ENCODE measurements at places on chromosomes 4 and X.

GRCh38 chr4:42750091-42750490 is 93.2 kb upstream of the ATP8A1 start:
- DNase-seq, result peak; percentile 11

DNA sequence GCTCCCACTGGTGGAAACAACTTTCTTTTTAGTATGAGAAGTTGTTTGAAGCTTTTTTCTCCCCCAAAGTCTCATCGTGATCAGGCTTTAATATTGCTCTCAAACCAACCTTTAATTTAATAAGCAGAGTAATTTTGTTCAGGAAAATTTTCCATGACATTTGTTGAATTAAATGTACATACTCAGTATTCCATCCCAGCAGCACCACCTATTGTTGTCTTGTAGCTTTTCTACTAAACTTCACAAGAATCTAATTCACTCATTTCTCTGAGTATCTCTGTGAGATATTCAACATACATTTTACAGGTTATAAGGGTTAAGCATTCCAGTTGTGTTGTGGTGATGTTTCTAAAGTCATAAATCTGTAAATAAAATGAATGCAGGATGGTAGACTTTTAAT is 218.3 kb upstream of the HAND2 start:
- peak; percentile 54 for DNase-seq

- DNase-seq, result no peak
Observed at GRCh38 chrX:22196149-22196548, 76.6 kb upstream of the CBLL2 start.

GRCh38 chr4:22668301-22668700 is 24.4 kb upstream of the GBA3 start:
- DNase-seq, result no peak

GRCh38 chr4:73762409-73762808 is 22.0 kb downstream of the CXCL8 start:
- DNase-seq, result no peak

DNA sequence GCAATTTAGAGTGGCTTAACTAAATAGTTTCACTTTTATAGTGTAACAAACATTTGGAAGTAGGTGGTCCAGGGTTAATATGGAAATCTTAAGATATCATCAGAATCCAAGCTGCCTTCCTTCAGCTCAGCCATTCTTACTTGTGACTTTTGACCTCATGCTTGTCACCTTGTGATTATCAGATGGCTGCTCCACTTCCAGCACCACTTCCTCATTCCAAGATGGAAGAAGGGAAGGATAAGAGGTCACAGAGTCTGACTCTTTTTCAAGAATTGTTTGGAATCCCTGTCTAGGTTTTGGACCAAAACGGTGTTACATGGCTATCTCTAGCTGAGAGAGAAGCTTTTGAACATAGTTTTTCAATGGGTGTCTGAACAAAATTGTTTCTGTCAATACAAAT is 39.9 kb downstream of the MTTP start:
- DNase-seq, result peak; percentile 7

GRCh38 chr4:633406-633805 is 8.0 kb downstream of the PDE6B start:
- DNase-seq, result no peak

- DNase-seq, result no peak
Observed at GRCh38 chr4:67320645-67321044, 224.7 kb downstream of the CENPC start.

GRCh38 chrX:9269134-9269533 is 195.7 kb upstream of the TBL1X start:
- no peak for DNase-seq

DNA sequence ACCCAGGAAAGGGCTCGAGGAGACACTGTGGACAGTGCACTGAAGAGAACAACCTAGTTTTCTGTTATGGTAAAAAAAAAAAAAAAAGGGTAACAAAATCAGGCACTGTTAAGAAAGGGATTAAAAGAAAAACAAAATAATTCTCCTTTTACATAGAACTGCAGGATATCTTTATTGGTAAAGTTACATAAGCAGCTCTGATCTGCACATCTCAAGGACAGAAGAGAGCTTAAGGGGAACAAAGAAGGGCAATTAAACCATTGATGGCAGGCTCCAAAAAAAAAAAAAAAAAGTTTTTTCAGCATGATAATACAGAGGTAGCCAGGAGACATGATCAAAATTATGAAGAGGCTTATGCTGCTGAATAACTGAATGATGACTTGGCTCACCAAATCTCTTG is 85.0 kb downstream of the HDAC8 start:
- DNase-seq, result no peak

- DNase-seq, result no peak
Observed at GRCh38 chr4:99362768-99363167, 10.2 kb upstream of the ADH1C start.

GRCh38 chrX:152992115-152992514 is 1.8 kb downstream of the PNMA5 start:
- DNase-seq, result no peak

DNA sequence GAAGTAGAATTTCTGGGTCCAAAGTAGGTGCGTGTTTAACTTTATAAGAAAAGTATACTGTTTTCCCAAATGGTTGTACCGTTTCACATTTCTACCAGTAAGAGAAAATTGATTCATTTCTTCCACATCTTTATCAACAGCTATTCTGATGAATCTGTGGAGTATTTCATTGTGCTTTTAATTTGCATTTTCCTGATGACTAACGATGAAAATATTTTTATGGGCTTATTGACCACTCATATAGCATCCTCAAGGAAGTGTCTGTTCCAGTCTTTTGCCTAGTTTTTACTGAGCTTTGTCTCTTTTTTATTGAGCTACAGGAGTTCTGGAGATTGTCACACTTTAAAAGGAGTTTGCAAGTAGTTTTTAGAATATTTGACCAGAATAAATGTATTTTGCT is 92.6 kb downstream of the ASB9 start:
- DNase-seq, result no peak

GRCh38 chrX:40582811-40583210 is 2.0 kb downstream of the ATP6AP2 start:
- no peak for DNase-seq

DNA sequence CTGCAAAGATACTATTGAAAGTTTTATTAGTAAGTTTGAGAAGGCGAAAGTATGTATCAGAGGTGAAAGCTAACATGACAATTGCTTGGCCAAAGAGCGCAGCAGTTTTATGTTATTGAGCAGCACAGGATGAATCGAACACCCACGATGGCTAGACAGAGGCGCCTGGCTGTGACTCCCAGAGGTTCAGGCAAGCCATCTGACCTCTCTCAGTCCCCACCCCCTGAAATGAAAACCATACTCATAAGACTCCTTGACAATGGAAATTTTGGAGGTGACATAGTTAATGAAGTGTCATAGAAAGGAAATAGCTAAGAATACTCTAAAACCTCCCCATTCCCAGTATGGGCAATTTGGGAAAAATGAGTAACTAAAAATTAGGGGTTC is 70.6 kb downstream of the MGST2 start:
- no peak for DNase-seq

GRCh38 chr4:88609387-88609786 is 17.1 kb downstream of the HERC3 start:
- DNase-seq, result no peak

DNA sequence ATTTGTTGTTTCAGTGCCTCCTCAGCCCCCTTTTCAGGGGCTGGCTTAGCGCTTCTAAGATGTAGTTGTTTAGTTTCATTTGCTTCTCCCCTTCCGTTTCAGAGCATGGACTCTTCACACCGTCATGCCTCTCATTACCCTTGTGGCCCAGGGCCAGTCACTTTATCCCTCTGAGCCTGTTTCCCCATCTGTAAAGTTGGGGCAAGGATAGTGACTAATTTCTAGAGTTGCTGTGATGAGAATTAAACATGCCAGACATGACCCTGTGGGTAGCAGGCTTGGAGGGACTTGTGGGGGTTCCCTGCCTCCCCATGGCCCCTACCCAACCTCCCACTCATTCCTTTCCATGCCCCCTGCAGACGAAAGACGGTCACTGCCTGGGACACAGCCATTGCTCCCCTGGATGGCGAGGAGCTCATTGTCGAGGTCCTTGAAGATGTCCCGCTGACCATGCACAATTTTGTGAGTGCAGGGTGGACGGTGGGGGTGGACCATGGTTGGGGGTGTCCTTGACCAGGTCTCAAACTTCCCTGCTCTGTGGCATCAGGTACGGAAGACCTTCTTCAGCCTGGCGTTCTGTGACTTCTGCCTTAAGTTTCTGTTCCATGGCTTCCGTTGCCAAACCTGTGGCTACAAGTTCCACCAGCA is 3.6 kb downstream of the ARAF start:
- DNase-seq, result no peak

DNA sequence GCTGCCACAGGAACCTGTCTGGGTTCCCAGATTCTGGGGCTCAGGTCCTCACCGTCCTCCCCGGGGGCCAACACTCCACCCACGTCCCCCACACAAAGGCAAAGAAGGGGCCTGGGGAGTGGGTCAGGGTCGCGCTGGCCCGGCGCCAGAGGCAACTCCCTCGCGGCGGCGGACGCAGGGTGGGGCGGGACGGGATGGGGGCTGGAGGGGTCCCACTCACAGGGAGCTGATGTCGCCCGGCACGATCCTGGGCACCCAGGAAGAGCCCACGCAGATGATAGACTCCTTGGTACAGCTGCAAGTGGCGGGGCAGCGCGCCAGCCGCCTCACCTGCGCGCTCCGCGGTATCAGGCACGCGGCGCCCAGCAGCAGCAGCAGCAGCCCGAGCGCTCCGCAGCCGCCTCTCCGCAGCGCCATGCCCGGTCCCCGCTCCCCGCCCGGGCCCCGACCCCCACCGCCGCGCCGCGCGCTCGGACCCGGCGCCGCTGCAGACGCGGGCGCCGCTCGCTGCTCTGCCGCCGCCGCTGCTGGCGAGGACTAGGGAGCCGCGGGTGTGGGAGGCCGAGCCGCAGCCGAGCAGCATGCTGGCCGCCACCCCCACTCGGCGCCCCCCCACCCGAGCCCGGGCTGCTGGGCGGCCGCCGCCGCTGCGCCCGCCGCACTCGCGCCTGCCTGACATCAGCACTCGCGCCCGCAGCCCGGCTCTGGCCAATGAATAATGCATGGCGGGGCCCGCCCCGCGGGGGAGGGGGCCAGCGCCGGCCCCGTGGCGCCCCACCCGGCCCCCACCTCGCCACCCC is at the start of gene LGI2:
TSS of gene LGI2 (minus strand) at position 670 of the 800 bp plus-strand sequence. CDS start at position 417, 253 bp downstream.
- no peak for DNase-seq

DNA sequence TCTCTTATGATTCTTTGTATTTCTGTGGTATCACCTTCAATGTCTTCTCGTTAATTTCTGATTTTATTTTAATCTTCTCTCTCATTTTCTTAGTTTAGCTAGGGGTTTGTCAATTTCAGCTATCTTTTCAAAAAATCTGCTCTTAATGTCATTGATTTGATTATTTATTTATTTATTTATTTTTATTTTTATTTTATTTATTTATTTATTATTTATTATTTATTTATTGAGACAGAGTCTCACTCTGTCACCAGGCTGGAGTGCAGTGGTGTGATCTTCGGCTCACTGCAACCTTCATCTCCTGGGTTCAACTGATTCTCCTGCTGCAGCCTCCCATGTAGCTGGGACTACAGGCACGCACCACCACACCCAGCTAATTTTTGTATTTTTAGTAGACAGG is 194.1 kb downstream of the SCFD2 start:
- DNase-seq, result no peak

DNA sequence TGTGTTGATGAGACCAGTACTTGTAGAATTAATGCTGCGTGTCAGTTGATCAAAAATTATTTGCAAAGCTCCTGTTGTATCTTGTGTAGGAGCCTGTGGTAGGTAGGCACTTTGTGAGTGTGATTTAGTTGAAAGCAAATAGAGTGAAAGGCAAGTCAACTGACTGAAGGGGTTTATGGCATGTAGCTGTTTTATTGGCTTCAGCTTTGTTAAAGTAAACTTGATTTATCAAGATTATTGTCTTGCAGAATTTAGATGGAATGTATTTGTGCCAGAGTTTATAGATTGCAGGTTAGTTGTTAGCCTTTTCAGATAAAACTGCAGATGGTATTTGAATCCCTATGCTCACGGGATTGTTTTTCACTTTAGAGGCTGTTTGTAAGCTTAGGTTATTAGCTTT is 128.0 kb downstream of the FRAS1 start:
- no peak for DNase-seq

- DNase-seq, result no peak
Observed at GRCh38 chr4:106017975-106018374, 122.7 kb downstream of the NPNT start.

- DNase-seq, result no peak
Observed at GRCh38 chr4:184655889-184656869, 6.6 kb downstream of the PRIMPOL start.
